AG10803 (cell line): ENCODE measurements at places on chromosomes 3 and 15.

DNA sequence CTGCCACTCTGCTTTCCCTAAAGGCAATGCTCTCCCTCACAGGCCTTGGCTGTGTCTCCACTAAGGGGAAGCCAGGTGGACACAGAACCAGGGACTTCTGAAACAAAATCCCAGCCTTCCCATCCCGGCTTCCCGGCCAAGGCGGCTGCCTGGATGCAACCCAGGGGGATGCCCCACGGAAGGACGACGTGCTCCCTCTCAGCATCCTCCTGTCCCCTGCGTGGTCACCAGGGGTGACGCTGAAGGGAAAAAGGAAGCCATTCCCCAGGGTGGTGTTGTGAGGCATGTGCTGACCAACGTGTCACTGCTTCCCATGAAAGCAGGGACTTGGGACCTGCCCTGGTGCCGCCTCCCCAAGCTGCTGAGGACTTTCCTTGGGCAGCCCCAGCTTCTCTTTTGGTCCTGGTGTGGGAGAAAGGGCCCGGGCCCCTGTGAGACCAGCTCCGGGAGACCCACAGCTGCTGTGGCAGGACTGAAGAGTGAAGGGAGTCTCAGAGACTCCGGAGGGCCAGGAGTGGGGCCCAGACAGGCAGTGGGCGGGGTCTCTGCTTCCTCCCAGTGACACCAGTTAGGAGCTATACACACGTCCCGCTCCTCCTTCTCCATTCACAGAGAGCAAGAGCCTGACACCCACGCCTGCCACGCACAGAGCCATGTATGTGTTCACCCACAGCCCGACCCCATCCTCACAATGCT, 139.2 kb downstream of the NUP210 start:
- no peak for DNase-seq

DNA sequence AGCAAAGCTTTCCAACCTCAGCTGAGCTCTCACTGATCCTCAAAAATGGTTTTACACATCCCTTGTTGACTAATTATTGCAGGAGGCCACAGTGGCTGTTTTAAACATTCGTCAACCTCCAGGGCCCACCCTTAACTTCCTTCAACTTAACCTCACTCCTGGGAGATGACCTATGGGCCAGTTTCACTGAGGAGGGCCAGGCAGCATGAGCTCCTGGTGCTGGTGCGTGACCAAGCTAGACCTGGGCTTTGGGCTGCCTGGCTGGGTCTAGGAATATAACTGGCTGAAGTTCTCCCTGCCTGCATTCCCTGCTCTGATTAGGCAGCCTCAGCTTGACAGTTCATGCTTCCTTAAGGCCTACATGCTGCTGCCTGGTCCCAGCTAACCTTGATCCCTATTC, 273.7 kb upstream of the ATP11B start:
- DNase-seq = no peak

DNA sequence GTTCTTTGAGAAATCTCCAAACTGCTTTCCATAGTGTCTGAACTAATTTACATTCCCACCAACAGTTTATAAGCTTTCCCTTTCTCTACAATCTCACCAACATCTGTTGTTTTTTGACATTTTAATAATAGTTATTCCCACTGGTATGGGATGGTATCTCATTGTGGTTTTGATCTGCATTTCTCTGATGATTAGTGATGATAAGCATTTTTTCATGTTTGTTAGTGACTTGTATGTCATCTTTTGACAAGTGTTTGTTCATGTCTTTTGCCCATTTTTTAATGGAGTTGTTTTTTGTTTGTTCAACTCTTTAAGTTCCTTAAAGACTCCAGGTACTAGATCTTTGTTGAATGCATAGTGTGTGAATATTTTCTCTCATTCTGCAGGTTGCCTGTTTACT, 116.6 kb upstream of the TSC22D2 start:
- DNase-seq = no peak

GRCh38 chr3:154273381-154273780, 50.9 kb downstream of the DHX36 start:
- DNase-seq = no peak

DNA sequence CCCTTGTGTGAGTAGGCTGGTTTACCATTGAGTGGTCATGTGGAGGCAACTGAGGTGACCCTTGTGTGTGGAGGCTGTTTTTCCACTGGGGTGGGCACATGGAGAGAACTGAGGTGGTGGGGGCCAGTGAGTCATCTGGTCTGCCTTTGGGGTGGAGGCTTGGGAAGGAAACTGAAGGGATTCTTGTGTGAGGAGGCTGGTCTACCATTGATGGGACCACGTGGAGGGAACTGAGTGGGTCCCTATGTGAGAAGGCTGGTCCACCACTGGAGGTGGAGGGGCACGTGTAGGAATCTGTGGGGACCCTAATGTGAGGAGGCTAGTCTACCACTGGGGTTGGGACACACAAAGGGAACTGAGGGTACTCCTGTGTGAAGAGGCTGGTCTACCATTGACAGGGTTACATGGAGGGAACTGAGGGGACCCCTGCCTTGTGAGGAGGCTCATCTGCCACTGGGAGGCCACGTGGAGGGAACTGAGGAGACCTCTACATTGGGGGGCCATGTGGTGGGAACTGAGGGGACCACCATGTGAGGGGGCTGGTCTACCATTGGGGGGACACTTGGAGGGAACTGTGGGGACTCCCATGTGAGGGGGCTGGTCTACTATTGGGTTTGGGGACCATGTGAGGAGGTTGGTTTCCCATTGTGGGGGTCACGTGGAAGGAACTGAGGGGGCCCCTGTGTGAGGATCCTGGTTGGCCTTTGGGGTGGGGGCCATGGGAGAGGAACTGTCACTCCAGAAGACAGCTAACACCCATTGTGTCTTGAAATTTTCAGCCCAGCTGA, 164.5 kb downstream of the WNT7A start:
- no peak for DNase-seq

DNA sequence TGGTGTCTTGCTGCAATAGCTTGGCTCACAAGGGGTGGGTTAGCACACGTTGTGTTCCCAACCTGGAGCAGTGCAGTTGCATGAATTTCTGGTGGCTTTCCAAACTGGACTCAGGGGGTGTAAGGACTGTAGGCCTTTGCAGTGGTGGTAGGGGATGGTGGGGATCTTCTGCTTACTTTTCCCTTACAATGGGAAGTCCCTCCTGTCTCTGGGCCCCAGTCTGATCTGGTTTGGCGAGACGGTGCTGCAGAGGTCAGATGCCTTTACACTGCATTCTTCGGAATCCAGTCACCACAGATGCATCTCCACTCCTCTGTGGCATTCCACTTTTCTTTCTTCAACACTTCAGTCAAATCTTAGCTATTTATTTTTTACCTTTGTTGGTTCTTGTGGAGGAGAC, 132.1 kb downstream of the DOCK3 start:
- DNase-seq = peak; percentile 14

- peak; percentile 57 for DNase-seq
These were observed 207.1 kb downstream of the TBC1D2B start for GRCh38 chr15:77870195-77871065.

DNA sequence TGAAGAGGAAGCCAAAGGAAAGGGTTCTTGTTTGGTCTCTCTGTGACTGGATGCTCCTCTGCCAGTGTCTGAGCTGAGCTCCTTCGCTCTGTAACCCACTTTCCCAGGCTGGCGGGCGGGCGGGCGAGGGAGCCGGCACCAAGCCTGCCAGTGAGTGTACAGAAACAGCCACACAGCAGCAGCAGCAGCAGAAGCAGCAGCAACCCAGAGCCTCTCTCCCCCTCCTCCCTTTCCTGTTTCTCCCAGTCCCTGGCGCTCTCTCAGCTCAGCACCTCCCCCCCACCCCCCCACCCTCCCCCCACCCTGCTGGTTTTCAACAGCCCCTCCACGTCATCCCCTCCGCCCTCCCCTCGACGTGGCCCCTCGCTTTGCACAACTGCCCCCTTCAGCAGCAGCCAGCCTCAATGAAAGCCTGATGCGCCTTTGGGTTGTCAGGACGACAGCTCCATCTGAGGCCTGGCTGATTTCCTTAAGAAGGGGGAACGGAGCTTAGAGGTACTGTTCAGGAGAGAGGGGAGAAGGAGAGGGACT, at the start of gene LSAMP:
TSS of gene LSAMP (minus strand) at position 177 of the 531 bp plus-strand sequence.
- peak; percentile 23 for DNase-seq

GRCh38 chr15:56286213-56286612, 42.5 kb upstream of the RFX7 start:
- DNase-seq = no peak

DNA sequence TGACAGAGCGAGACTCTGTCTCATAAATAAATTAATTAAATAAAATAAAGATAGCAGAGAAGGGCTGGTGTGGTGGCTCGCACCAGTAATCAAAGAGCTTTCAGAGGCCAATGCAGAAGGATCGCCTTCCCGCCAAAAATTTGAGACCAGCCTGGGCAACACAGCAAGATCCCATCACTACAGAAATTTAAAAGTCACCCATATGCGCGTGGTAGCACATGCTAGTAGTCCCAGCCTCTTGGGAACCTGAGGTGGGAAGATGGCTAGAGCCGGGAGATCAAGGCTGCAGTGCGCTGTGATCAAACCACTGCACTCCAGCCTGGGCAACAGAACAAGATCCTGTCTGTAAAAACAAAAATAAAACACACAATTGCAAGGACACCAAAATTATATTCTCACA, 9.6 kb downstream of the SMARCC1 start:
- no peak for DNase-seq

- DNase-seq = peak; percentile 80
These were observed 438 bp downstream of the SHOX2 start for GRCh38 chr3:158105710-158106253.

DNA sequence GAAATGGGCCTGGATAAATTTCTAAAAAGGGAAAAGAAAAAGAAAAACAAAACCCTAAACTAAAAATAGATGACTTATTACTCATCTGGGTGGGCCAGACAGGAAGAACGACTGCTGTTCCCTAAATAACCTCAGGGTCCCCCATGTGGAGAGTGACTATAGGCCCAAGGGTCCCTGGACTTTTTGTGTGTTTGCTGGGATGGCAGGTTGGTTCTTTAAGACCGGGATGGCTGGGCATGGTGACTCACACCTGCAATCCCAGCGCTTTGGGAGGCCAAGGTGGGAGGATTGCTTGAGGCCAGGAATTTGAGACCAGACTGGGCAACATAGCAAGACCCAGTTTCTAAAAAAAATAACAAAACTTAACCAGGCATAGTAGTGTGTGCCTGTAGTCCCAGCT, 43.8 kb upstream of the TRA2B start:
- DNase-seq = no peak

DNA sequence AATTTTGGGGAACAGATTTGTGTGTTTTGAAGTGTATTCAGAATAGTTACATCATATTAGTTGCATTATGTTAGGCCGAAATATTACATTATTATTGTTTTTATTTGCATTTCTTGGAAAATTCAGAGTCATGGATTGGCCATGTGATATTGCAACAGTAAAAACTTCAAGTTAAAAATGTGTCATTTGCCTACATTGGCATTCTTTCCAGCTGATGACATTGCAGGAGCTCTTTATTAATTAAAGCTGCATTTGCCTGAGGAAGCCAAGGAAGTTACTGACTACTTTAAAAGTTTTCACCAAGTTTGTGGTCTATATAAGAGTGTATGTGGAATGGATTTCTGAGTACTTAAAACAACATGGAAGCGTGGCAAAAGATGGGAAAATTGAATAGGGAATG, 726.4 kb upstream of the SGO1 start:
- DNase-seq = peak; percentile 61

DNA sequence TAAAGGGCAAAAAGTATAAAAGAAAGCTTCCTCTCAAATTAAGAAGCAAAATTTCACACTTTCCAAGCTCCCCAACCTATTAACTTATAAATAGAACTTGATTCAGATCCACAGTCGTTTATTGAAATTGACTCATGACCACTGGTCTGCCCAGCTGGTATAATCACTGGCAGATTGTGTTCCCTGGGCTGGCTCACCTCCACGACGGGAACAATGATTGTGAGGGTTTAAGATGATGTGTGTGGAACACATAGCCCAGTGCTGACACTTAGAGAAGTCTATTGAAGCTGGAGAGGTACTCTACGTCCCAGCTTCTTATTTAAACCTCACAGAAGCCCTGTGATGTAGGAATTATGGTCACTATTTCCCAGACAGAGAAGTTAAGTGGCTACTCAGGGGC, 90.4 kb downstream of the MB21D2 start:
- peak; percentile 39 for DNase-seq

DNA sequence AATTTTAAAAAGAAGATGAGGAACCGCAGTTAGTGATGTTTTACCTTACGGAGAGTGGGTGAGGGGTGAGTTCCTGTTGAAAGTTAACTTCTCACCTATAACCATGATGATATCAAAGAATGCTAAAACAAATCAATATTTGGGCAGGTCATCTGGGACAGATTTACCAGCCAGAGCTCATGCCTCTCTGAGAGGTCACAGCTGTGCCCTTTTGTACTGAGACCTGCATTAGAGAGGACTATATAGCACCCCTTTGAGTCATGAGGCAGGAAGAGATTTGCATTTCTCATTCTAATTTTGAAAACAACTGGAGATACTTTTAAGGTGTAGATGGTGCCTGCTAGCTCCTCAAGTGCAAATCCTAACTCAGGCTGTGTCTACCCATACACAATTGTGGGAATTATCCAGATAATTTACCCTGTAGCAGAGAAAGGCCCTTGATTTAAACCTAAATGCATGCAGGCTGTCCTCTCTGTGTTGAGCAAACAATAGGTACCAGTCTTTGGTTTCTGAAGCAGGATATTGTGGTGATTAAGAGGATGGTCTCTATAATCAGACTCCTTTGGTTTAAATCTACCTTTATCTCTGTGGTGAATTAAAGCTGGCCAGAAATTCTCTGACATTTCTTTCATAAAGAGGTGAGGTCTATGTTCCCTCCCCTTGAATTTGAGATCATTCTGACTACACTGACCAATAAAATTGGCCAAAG, 5.8 kb upstream of the TM4SF4 start:
- no peak for DNase-seq

- peak; percentile 63 for DNase-seq
These were observed 9.0 kb upstream of the STRIT1 start for GRCh38 chr3:155302481-155302880.

DNA sequence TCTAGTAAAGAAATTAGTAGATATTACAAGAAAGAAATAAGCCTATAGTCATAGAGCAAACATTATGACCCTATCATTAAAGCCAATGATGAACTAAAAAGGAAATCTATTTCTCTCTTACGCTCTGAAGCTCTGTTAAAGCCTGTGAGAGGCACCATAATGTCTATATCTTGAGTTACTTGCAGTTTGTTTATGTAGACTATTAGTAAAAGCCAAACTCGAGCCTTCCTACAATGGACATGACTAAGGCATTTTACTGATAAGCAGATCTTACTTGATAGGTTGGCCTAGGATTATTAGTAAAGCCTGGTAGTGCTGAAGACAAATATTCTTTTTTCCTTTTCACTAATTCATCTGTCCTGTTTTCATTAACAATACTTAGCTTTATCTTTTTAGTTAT, 32.7 kb downstream of the LRRC3B start:
- DNase-seq = no peak
